Stomach (tissue), 19 donors: ENCODE measurements at places on chromosomes 16 and 17. TPM values are rescaled to one million over a fixed set of nuclear protein-coding genes. Genes with fewer than 3 reads are reported as not detected.

KRTAP4-4 gene
- not detected for total RNA-seq

KCNJ16 gene
- total RNA-seq = 38.6 TPM

CRYBA1 gene
- not detected for total RNA-seq

GRCh38 chr17:9924735-9925191, 19.7 kb upstream of the RCVRN start:
- no peaks in the 10 kb centered on the region for H3K4me1 ChIP-seq
- H3K36me3 ChIP-seq = peaks cover 7% of the 10 kb centered on the region
- H3K27me3 ChIP-seq = no peaks in the 10 kb centered on the region
- no peak overlapping the region for H3K27ac ChIP-seq

DNA sequence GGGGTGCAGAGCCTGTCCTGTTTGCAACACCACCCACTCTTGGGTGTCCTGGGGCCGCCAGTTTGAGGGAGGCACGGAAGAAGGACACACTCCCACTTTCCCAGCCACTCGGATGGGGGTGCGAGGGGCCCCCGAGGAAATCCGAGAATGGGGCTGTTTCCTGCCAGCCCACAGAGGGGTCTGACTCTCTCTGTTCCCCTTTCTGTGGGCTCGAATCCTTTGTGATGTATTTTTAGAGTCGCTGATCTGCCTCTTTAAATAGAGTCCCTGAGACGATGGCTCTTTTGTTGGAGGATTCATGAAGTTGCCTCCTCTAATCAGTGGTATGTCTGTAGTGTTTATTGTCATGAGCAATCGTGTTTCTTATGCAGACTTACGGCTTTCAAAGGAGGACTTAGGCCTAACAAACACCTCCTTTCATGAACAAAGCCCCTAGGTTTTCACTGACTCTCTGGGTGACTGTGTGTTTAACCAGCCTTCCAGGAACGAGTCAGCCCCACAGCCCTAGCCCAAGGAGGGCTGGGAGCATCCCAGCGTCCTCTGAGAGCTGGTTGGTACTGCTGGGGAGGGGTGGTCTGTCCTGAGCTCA, 29.1 kb downstream of the CIBAR2 start:
- H3K27me3 ChIP-seq = no peaks in the 10 kb centered on the region
- no peaks in the 10 kb centered on the region for H3K4me1 ChIP-seq
- H3K36me3 ChIP-seq = peaks cover 84% of the 10 kb centered on the region
- no peak overlapping the region for H3K27ac ChIP-seq

- DNase-seq = peak; percentile 71
- no peaks in the 10 kb centered on the region for H3K27me3 ChIP-seq
- no peak overlapping the region for H3K27ac ChIP-seq
- H3K36me3 ChIP-seq = peaks cover 23% of the 10 kb centered on the region
- peaks cover 8% of the 10 kb centered on the region for H3K4me1 ChIP-seq
Measured at GRCh38 chr17:30290696-30291542, 825 bp downstream of the BLMH start.

DNA sequence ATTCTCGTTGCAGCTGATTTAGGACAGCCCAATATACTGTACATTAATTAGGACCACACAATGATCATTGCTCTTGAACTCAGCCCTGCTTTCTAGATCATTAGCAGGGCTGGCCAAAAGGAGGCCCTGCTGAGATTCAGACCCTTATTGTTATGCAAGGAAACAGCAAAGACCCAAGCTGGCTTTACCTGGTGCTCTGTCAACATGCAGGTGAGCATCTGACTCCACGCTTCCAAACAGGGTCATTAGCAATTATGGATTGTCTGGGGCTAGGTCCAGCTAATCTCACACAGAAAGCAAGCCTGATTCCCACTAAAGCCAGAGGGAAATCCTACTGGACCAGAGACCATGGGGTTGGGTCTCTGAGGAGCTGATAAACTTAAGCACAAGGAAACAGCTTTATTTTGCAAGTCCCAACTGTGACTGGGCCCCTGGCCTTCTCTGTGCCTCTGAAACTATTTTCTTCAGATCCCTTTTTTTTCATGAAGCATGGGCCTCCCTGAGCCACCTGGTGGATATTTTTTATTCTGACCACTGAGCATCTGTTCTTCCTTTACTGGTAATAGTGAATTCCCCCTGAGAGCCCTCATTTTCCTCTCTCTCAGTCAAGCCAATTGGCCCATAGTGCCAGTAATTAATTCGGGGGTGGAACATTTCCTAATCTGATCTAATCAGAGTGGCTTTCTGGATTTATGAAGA, 236.1 kb downstream of the GRIN2A start:
- H3K27me3 ChIP-seq = no peaks in the 10 kb centered on the region
- peak; percentile 8 for DNase-seq
- H3K27ac ChIP-seq = no peak overlapping the region
- H3K36me3 ChIP-seq = no peaks in the 10 kb centered on the region

DNA sequence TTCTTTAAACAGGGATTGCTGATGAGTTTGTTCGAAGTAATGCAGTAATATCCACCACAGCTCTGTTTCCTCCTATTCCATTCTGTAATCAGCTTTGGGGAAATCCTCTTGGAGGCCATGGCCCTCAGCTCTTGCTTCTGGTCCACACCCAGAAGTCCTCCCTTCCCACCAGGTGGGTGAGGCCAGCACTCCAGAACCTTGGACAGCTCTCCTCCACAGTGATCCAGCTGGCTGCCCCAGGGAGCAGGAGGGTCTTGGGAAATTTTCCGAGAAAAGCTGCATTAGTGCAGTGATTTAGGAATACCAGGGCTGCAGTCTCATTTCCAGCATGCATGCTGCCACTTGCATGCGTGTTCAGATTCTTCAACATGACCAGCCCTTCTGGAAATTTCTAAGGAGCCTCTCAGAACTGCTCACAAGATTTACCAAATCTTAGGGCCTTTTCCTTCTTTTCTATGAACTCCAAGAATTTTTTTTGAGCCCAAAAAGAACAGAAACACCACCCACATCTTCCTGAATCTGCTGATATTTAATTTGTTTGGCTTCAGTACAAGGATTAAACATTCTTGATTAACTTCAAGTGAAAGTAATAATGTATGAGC, 4.2 kb downstream of the SMPD3 start:
- H3K27ac ChIP-seq = no peak overlapping the region
- H3K4me3 ChIP-seq = no peak overlapping the region
- peak; percentile 52 for DNase-seq

DNA sequence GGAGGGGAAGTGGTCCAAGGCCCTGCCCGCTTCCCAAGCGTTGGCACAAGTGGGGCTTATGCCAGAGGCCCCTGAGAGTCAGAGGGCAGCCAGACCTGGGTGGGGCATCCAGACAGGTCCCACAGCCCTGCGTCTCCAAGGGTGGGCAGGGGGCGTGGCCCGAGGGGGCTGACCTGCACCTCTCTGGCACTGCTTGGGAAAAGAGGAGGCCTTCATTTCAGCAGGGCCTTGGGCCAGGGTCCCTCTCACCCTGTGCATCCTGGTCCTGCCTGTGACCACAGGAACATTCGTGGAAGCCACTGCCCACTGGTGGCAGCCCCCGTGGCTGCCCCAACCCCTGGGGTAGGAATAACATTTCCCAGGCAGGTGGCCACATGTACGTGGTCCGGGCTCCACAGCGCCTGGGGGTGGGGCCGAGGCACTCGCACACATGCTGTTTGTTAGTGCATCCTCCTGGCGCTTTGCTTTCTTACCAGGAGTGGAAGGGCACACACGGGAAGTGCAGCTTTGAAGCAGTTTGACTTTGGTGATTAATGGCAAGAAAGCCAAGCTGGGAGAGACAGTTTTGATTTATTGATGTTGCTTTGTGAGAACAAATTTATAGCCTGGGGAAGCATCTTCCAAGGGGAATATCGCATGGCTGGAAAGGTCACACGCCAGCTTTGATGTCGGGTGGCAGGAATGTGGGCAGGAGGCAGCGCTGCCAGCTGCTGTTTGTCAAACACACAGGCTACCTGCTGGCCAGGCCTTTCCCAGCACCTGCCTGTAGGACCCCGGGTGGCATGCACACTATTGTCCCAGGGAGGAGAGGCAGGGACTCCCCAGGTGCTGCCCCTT, 4.3 kb downstream of the CENPX start:
- no peaks in the 10 kb centered on the region for H3K27me3 ChIP-seq
- H3K36me3 ChIP-seq = no peaks in the 10 kb centered on the region
